Activated naive CD8-positive, alpha-beta T cell treated with anti-CD3 and anti-CD28 coated beads, Interleukin-2, amount 10 ng/mL, durations not matched to agents 7 days and 5 days (primary cell): ENCODE measurements at places on chromosomes 7 and 10. TPM values are rescaled to one million over a fixed set of nuclear protein-coding genes. Genes with fewer than 3 reads are reported as not detected.

KLF14 gene
- total RNA-seq = not detected

DNA sequence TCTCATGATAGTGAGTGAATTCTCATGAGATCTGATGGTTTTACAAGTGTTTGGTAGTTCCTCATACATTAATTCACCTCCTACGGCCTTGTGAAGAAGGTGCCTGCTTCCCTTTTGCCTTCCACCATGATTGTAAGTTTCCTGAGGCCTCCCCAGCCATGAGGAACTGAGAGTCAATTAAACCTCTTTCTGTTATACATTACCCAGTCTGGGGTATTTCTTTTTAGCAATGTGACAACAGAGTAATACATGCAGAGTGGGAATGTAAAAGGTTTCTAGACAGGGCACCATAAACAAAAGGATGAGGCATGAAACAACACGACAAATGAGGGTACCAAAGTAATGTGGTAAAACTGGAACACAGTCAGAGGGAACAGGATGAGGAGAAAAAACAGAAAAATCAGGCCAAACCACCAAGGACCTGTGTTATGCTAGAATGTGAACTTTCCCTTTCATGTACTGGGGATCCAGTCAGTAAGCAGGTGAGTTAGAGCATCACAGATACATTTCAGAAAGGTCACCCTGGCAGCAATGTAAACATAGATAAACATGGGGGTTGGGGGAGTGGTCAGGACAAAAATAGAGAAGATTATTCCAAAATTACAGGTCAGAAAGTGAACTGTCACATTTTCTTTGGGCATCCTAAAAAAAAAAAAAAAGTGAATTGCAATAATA lies 31.9 kb downstream of the ANKRD26 start:
- H3K4me1 ChIP-seq = peaks cover 2% of the 10 kb centered on the region
- no peak overlapping the region for H3K27ac ChIP-seq
- H3K36me3 ChIP-seq = peaks cover 36% of the 10 kb centered on the region
- DNase-seq = no peak

GRCh38 chr10:96765406-96766240 lies 45.3 kb upstream of the PIK3AP1 start:
- no peak overlapping the region for H3K4me3 ChIP-seq
- H3K27me3 ChIP-seq = peaks cover 15% of the 10 kb centered on the region
- H3K36me3 ChIP-seq = no peaks in the 10 kb centered on the region
- DNase-seq = peak; percentile 79

MUC12 gene
- total RNA-seq = not detected

- DNase-seq = no peak
- H3K36me3 ChIP-seq = no peaks in the 10 kb centered on the region
- no peaks in the 10 kb centered on the region for H3K4me1 ChIP-seq
- no peak overlapping the region for H3K4me3 ChIP-seq
- H3K27ac ChIP-seq = no peak overlapping the region
Measured at GRCh38 chr7:86437951-86438450, 205.7 kb upstream of the GRM3 start.

- H3K4me1 ChIP-seq = no peaks in the 10 kb centered on the region
- no peak overlapping the region for H3K4me3 ChIP-seq
- H3K27me3 ChIP-seq = no peaks in the 10 kb centered on the region
Measured at GRCh38 chr7:158264881-158265742, 322.5 kb downstream of the PTPRN2 start.
